ENCODE measurements at places on chromosomes 16 and 17. TPM values are rescaled to one million over a fixed set of nuclear protein-coding genes. Genes with fewer than 3 reads are reported as not detected.

- DNase-seq: no peak
Measured at GRCh38 chr17:43378766-43379165, 20.0 kb upstream of the ARL4D start.

DNA sequence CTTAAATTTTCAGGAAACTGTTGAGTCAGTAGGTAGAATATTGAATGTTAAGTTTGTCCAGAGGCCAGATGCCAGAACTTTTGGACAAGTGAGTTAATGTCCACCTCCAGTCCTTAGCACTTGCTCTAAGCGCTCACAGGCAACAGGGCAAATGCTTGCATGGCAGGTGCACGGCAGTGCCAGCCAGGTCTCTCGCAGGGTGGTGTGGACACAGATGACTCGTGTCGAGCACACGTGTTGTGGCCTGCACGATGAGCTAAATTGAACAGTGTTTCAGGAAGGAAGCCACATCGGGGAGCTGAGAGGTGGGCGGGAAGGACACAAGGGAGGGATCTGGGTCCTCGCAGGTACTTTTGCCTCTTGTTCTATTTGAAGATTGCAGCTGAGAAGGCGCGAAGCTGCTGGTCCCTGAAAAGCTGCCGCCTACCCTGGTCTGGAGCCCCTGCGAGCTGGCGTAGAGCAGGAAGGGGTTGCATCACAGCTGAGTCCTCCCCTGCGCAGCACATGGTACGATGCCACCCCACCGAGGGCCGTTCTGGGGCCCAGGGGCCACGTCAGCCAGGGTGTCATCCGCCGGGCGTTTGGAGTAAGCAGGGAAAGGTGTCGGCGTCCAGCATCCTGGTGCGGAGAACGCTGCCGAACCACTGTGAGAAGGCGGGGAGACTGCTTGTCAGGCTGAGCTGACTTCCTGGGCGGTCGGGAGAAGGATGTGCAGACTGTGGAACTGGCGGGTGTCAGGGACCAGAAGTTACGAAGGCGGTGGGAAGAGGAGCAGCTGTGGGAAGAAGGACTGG, 6.3 kb downstream of the RAB40C start:
- DNase-seq: no peak

DNA sequence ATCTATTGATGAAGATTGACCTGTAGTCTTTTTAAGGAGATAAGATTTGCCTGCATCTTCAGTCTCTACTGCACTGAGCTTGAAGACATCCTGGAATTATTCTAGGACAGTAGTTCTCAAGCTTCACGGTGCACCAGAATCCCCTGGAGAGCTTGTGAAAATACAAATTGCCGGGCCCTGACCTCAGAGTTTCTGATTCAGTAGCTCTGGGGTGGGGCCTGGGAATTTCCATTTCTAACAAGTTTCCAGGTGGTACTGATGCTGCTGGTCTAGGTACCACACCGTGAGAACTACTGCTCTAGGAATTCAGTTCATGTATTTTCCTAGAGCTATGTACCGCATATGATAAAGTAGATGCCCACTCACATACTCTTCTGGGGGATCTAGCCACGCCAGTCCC, 246.1 kb downstream of the HS3ST3B1 start:
- no peak for DNase-seq

GRCh38 chr16:3115561-3115960, 3.2 kb downstream of the ZNF205 start:
- no peak for DNase-seq

GRCh38 chr16:55839115-55839514, 6.2 kb upstream of the CES1 start:
- DNase-seq: no peak

- DNase-seq: peak; percentile 34
Measured at GRCh38 chr16:17211797-17212196, 259.0 kb downstream of the XYLT1 start.

DNA sequence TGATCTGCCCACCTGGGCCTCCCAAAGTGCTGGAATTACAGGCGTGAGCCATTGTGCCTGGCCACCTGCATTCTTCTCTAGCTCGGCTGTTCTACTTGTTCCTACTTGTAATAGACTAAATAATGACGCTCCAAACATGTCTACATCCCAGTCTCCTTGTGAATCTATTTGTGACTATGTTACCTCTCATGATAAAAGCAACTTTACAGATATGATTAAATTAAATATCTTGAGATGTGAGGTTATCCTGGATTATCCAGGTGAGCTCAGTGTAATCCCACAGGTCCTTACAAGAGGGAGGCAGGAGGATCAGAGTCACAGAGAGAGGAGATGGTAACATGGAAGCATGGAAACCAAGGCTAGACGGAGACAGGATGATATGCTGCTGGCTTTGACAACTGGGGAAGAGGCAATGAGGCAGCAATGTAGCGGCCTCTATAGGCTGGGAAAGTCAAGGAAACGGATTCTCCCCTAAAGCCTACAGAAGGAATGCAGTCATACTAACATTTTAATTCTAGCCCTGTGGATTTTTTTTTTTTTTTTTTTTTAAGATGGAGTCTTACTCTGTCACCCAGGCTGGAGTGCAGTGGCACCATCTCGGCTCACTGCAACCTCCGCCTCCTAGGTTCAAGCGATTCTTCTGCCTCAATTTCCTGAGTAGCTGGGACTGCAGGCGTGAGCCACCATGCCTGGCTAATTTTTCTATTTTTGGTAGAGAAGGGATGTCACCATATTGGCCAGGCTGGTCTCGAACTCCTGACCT, 5.0 kb upstream of the LASP1 start:
- peak; percentile 66 for DNase-seq

DNA sequence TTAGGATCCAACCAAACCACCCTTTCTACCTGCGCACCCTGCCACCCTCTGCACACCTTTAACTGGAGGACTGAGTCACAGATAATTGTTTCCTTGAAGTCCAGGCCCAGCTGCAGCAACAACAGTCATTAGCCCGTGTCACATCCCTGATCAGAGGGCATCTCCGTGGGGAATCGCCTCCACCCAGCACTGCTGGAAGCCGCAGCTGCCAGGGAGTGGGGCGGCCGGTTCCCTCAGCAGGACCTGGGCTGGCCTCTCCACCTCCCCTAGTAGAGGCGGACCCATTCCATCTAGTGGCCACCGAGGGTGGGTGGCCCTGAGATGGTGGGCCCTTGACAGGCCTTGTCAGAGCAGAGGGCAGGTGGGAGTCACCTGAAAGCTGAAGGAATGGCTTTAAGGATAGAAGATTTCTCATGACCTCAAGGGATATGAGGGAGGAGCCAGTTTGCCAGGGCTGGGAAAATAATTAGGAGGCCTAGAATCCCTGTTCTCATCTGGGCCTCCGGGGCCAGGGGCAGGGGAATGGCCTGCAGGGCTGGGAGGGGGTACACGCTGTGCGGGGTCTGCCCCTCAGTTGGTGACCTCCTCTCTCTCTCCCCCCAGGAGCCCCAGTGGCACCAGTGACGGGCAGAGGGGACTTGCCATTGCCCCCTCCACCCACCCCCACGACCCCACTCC, 6.2 kb downstream of the PRSS53 start:
- DNase-seq: no peak

- no peak for DNase-seq
Measured at GRCh38 chr17:41455236-41455635, 11.9 kb downstream of the KRT32 start.

COL1A1 gene
- total RNA-seq: not detected

IL21R gene
- total RNA-seq: 0.17 TPM

CCL4 gene
- total RNA-seq: not detected

RNPS1 gene
- 126 TPM for total RNA-seq

TBC1D3H gene
- 0.09 TPM for total RNA-seq

UTS2R gene
- total RNA-seq: 0.13 TPM

SCIMP gene
- not detected for total RNA-seq
